ENCODE measurements at places on chromosomes 11 and 22. TPM values are rescaled to one million over a fixed set of nuclear protein-coding genes. Genes with fewer than 3 reads are reported as not detected.

DNA sequence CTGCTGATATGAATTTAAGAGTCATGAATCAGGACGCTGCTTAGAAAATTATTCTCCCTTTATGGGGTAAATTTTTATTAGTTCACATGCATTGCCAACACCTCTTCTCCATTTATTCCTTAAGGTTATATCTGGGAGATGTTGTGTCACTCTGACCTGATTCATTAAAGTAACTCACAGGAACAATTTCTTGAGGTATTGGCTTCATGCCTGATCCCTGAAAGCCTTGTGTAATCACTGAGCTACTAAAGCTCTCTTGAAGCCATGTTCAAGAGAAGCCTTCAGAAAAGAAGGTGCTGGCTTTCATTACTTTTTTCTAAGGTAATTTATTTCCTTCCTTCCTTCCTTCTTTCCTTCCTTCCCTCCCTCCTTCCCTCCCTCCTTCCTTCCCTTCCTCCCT is 420.6 kb downstream of the RAB38 start:
- DNase-seq: no peak

DNA sequence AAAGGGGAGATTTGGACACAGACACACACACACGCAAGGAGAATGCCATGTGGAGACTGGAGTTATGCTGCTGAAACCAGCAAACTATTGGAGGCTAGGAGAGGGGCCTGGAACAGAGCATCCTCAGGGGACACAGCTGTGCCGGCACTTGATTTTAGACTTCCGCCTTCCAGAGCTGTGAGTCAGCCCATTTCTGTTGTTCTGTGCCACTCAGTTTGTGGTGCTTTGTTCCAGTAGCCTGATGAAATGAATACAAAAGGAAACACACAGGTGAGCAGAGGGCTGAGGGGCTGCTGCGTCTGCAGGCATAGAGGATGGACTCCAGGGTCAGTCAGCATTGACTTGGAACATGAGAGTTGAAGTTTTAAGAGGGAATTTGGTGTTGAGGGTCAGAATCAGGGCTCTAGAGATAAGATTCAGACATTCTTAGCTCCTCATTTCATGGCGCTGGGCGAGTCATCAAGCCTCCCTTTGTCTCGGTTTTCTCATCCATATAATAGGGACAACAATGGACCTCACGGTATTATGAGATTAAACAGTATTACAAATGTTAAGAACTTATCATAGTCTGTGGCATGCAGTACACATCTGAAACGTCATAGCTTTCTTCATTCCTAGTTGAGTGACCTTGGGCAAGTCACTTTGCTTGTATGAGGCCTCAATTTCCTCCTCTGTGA is 191.0 kb downstream of the MIAT start:
- DNase-seq: no peak

DNA sequence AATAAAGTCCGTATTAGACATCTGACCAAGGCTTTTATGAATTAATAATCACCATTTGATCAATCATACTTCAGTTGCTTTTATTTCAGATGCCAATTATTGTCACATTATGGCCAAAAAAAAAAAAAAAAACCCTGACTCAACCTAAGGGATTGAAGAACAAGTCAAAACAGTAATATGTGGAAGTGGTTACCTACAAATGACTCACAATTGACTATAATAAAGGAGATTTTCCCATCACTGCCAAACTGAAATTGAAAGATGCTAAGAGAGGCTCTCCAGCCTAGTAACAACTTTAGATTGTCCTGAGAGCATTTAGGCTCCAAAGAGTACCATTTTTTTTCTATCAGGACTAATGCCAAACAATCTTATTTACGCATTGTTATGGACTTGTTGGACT is 35.2 kb downstream of the SOX6 start:
- no peak for DNase-seq

DNA sequence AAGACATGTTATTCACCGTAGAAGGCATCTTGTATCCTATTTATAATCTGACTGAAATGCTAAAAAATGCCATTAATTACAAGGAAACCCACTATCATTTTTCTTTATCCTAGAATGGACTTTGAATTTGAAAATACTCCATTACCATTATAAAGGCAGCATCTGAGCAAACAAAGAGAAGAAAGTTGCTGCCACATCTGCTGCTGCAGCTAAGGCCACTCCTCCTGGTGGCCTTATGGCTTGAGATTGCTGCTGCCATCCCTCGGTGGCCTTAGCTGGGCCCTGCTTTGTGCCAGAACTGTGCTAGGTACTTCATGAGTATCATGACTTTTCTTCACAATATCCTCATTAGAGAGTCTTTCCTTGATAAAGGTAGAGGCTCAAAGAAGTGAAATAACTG is 1210.1 kb upstream of the TENM4 start:
- DNase-seq: no peak

GRCh38 chr11:120911943-120912342 is 112.0 kb upstream of the TBCEL start:
- DNase-seq: no peak

DNA sequence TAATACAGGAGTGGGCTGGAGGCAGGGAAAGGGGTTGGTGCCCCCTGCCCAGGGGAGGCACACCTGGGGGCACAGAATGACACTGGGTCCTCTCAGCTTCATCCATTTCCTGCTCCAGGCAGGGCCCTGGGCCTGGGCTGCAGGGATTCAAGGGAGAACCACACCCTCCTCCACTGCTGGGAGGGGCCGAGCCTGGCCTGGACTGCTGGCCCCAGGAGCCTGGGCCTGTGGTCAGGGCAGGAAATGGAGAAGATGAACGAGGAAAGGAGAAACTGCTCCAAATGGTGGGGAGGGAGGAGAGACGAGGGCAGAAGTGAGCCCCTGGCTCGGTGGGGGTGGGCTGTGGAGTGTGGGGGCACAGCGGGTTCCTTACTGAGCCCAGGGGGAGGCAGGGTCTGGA is 38.1 kb upstream of the KCNQ1OT1 start:
- DNase-seq: no peak

Gene PGM2L1
- total RNA-seq: 8.4 TPM

DNA sequence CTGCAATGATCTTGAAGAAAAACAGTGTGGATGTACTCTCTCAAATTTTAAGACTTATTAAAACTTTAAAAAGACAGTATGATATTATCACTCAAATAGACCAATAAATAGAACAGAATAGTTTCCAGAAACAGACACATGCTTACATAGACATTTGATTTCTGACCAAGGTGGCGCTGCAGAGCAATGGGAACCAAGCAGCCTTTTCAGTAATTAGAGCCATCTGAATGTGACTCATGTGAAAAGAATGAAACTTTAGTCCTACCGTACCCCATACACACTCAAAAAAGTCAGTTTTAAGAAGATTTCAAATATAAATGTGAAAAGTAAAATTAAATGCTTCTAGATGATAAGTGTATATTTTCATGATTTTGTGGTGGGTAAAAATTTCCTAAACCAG is 74.2 kb upstream of the MS4A8 start:
- DNase-seq: no peak

GRCh38 chr22:49238181-49239141 is 589.2 kb downstream of the BRD1 start:
- DNase-seq: no peak

GRCh38 chr11:13137844-13138301 is 128.8 kb downstream of the RASSF10 start:
- no peak for DNase-seq

GRCh38 chr11:46391578-46392420 is at the start of gene CHRM4:
Gene CHRM4, minus strand, starts transcription at chr11:46391776. Its CDS starts 5,219 bp downstream, at chr11:46386557.
- no peak for DNase-seq

DNA sequence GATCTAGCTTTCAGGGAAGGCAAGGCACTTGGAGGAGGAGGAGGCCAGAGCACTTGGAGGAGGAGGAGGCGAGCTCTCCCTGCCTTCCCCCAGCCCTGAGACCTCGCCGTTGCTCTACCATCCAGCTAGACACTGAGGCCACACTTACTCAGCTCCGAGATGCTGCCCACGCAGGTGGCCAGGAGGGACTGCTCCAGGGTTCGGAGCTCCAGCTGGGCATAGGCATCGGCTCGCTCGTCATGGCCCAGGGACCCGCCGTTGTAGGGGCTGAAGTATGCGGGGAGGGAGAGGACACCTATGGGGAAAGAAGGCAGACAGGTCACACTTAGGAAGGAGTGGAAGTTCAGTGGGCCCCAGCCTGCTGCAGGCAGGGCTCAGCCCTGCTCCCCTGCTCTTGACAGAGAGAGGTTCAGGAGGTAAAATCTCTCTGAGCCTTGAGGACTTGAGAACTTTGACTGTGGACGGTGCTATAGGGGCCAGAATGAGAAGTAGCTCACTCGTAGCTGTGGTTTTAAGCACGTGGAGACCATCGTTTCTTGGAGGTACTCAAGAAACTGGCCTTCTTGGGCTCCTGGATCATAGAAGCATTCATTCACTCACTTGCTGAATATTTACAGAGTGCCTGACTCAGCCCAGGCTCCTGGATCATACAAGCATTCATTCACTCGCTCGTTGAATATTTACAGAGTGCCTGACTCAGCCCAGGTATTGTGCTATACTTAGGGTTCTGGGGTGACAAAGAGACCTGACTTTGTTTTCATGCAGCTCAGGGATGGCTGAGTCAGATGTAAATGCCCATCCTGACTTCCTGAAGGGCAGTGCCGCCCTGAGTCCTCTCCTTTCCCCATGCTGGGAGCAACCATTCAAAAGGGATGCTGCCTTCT is 99.2 kb downstream of the NAT10 start:
- no peak for DNase-seq

Gene KCNK4
- not detected for total RNA-seq

Gene MRPL40
- total RNA-seq: 19.7 TPM

DNA sequence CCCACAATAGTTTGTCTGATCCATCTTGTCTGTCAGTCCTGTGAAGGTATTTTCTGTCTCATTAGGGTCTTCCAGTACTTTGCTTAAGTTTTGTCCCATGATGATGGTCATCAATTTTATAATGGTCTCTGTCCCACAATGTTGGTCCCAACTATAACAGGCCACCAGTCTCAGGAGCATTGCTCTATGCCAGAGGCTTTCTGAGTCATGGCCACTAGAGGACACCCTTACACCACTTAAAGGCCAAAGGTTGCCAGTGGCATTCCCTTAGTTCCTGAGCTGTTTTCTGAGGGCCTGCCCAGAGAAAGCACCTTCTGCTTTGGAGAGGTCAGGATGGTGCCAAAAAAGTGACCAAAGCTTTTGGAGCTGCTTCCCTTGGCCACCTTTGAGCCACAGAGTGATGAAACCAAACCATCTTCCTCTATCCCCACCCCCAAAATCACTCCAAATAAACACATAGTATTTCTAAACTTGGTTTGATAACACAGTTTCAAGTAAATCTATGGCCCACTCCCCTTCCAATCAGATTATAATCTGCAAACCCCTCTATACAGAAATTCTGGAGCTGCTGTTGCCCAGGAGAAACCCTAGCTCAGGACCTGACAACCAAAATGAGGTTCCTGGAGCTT is 19.3 kb downstream of the EIF3F start:
- DNase-seq: peak; percentile 52

Gene C1QTNF5
- total RNA-seq: not detected

GRCh38 chr11:19394525-19395016 is 153.8 kb upstream of the E2F8 start:
- no peak for DNase-seq

DNA sequence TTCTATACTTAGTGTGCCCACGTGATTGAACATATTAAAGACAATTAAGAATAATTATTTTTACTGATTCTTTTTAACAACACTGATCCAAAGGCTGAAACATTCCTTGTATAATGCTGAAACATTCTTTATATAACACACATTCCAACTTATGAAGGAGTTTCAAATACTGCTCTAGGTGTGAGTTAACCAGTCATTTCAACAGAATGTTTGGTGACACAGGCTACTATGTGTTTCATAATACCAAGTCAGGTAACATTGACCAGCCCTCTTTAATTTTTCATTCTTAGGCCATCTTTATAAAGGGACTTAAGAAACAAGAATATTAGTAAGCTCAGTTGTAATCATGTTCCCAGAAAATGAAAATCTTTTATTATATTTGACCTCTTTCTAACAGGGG is 136.6 kb downstream of the ELP4 start:
- DNase-seq: no peak

GRCh38 chr11:30521297-30522071 is 64.7 kb downstream of the MPPED2 start:
- DNase-seq: no peak

Gene CARD18
- total RNA-seq: not detected

GRCh38 chr11:75602951-75603350 is 40.9 kb downstream of the SERPINH1 start:
- no peak for DNase-seq

DNA sequence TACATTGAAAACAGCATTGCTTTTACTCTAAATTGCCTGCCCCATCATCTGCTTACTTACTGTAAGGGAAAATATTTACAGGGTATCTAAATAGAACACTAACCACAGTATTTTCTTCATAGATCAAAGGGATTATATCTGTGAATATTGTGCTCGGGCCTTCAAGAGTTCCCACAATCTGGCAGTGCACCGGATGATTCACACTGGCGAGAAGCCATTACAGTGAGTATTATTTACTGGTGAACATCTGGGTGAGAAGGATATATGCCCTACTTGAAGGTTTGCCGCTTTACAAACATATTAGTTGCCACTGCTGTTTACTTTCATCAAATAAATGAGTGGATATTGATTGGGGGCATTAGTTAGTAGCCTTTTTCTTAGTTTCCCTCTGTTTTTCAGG is 5.9 kb upstream of the CNTF start:
- no peak for DNase-seq

Gene AMOTL1
- total RNA-seq: 4.0 TPM

- no peak for DNase-seq
Observed at GRCh38 chr11:122342089-122342744, 226.2 kb upstream of the BLID start.

- no peak for DNase-seq
Observed at GRCh38 chr11:129871914-129872313, 23.5 kb downstream of the NFRKB start.

GRCh38 chr11:120331301-120331996 is 4.8 kb upstream of the ARHGEF12 start:
- no peak for DNase-seq

DNA sequence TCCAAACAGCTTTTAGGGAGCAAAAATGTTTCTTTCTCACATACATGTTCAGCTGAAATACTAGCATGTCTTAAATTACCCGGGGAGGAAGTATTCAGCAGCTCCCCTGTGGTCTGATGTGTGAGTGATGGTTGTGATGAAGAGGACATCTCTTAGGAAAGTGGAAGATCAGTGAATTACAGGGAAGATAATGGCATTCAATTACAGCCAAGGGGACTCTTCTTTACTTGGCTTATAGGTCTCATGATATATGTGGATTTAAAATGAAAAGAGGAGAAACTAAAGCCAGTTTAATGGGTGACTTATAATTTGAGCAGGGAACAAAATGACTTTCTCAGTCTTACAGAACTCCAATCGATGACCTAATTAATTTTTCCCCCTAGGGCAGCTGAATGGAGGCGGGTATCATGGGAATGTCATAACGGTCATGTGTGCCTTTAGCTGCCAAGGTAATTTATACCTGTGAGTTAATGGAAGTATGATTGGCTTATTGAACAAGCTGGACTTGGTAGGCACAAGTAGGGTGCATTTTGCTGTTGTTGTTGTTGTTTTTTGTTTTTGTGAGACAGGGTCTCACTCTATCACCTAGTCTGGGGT is 198.8 kb downstream of the HIPK3 start:
- no peak for DNase-seq

GRCh38 chr11:83153764-83154163 is 3.2 kb upstream of the PCF11 start:
- no peak for DNase-seq

Gene OR8A1
- total RNA-seq: not detected

Gene SMC1B
- 0.64 TPM for total RNA-seq

Gene TMEM191B
- total RNA-seq: 3.5 TPM
